ENCODE measurements at places on chromosomes 3 and 15. TPM values are rescaled to one million over a fixed set of nuclear protein-coding genes. Genes with fewer than 3 reads are reported as not detected.

- DNase-seq = no peak
Observed at GRCh38 chr15:57124036-57124435, 205.6 kb downstream of the TCF12 start.

DNA sequence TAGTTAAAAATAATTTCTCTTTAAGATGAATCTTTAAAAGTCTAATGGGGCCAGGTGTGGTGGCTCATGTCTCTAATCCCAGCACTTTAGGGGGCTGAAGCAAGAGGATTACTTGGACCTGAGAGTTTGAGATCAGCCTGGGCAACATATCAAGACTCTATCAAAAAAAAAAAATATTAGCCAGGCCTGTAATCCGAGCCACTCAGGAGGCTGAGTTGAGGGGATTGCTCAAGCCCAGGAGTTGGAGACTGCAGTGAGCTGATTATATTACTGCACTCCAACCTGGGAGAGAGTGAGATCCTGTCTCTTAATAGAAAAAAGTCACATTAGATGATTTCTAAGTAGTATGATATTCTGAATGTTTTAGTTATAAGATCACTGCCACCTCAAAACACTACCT is 322.0 kb upstream of the MANF start:
- no peak for DNase-seq

- no peak for DNase-seq
Observed at GRCh38 chr3:102346897-102347296, 87.9 kb upstream of the ZPLD1 start.

- no peak for DNase-seq
Observed at GRCh38 chr3:19267040-19267439, 118.7 kb downstream of the KCNH8 start.

DNA sequence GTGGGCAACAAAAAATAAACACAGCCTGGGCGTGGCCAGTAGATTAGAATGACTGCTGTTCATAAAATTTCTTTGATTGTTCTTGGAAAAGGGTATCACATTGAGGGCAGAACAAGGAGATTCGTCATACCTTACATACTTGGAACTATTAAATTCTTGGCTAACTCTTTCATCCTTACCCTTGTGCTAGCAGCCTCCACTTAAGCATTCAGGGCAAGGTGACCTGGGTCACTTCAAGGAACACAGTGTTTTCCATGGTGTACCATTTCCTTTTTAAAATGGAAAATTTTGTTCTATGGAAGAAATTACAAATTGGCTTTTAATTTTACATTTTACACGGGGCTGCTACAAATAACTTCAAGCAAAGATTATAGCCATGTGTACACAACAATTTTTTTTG is 60.8 kb downstream of the MINDY4B start:
- DNase-seq = no peak

Gene PDIA5
- polyA plus RNA-seq = 28.5 TPM

Gene THBS1
- 163 TPM for polyA plus RNA-seq

Gene FYCO1
- 19.3 TPM for polyA plus RNA-seq

Gene RASGRP1
- 13.8 TPM for polyA plus RNA-seq
